ENCODE measurements at places on chromosomes 13 and 19.
A peak's percentile ranks its signal among the peaks of the same experiment; 100 is the strongest.

DNA sequence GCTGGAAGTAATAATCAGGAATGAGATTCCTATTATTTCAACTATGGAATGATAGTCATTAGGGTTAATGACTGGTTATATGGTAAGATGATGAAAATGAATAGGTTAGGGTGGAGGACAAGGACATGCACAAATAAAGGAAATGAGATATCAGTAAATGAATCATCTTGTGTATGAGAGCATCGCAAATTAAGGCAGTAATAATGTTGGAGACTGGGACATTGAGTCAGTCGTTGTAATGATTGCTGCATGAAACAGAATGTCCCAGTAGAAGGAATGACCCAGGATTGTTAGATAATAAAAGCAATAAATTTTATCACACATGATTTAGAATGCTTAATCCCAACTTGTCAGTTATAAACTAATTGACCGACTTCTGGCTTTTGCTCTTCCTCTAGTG lies 1733.7 kb upstream of the PCDH20 start:
- DNase-seq = no peak

DNA sequence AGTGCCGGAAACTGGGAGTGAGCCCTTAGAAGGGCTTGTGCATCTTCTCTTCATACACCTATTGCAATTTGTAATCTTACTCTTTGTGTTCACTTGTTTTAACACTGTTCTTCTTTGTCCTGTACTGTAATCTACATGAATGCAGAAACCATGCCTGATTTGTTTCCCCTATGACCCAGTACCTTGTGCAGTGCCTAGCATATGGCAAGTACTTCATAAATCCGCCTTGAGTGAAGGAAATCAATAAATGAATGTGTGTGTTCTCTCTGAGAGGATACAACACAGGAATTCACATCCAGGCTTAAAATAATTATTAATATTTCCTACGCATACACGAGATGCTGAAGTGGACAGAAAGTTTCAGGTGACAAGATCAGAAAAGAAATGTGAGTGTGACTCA lies 172.6 kb downstream of the GPC6 start:
- DNase-seq = no peak

DNA sequence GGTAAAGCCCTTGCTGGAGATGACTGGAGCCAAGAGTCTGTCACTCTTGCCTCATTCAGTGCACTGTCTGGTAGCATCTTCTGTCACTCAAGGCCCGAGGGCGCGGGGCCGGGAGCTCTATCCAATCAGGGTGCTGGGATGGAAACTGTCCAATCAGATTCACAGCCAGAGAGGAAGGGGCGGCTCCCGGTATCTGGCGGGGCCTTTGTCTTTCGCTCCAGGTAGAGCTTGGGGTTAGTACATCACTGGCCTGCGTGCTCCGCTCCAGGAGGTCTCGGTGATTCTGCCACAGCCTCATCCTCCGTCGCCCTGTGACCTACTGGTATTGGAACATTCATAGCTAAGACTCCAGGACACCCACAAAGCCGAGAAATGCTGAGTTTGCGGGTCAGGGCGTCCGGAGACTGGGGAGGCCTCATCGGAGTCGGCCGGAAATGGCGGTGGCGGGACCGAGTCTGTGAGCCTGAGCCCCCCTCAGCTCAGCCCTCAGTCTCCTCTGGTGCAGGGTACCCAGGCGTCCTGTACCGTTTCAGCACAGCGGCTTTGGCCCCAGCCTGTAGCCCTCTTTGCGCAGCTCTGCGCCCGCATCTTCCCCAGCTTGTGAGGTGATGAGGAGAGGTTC lies 20.6 kb upstream of the ZNF430 start:
- peak; percentile 36 for DNase-seq

GRCh38 chr13:57918913-57919312 lies 287.4 kb downstream of the PCDH17 start:
- DNase-seq = no peak

DNA sequence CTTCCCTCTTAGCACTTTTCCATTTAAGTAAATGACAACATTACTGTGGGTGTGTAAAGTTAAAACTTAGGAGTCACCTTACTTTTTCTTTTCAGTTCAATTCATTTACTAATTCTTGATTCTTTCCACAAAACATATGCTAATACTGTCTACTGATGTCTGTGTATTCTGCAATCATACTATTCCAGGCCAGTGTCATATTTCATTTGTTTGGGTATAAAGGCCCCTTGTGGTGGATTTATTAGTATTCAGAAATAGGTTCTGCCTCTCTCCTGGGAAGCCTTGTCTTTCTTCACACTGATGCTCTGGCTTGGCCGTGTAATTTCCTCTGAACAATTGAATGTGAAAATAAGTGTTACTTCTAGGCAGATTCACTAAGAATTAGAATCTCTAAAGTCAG lies 621.9 kb upstream of the SPRY2 start:
- no peak for DNase-seq

DNA sequence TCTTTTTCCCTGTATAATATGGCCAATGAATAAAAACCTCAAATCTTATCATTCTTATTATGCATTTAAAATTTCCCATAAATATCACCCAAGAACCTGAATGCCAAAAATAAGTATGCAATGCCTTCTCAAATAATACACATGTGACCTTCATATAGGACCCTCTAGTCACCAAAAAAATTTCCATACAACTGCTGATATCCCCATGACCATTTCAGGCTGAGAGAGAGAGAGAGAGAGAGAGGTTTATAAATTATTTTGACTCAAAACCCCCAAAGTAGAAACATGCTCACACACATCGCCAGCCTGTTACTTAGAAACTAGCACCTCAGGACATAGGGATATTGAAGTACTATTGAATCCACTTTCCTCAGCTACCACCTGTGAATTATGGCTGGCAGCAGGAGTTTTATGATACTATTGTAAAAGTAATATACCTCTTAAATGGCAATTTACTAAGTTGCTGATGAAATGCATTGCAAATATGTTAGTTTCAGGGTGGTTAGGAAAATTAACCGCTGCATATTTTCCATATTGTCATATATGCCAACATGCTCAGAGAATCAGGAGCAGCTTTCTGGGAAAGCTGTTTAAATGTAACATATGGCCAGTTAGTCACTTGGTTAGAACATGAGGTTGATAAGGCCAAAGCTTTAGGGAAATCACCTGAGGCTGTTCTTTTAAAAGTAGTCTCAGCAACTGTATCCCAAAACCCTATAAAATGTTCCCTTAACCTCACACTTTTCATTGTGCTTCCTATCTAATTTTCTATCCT lies 230.8 kb downstream of the DCT start:
- DNase-seq = no peak

Data from erythroblast (primary cell).